Ascending aorta (tissue), 2 donors: ENCODE measurements at places on chromosomes 16 and 17. TPM values are rescaled to one million over a fixed set of nuclear protein-coding genes. Genes with fewer than 3 reads are reported as not detected.
A peak's percentile ranks its signal among the peaks of the same experiment; 100 is the strongest.

DNA sequence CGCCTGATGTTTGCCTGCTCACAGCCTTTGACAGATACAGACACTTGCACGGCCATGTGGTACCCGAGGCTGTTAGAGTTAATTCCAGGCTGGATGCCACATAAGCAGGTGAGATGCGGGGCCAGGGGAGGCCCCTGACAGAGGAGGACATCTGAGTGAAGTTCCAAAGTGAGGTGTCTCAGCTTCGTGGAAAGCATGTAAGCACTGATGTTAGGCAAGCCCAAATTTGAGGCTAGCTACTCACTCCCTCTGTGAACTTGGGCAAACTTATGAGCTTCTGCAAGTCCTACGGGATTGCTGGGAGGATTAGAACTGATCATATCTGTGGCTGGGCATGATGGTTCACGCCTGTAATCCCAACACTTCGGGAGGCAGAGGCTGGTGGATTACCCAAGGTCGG is 39.3 kb upstream of the MARCHF10 start:
- DNase-seq, result no peak

DNA sequence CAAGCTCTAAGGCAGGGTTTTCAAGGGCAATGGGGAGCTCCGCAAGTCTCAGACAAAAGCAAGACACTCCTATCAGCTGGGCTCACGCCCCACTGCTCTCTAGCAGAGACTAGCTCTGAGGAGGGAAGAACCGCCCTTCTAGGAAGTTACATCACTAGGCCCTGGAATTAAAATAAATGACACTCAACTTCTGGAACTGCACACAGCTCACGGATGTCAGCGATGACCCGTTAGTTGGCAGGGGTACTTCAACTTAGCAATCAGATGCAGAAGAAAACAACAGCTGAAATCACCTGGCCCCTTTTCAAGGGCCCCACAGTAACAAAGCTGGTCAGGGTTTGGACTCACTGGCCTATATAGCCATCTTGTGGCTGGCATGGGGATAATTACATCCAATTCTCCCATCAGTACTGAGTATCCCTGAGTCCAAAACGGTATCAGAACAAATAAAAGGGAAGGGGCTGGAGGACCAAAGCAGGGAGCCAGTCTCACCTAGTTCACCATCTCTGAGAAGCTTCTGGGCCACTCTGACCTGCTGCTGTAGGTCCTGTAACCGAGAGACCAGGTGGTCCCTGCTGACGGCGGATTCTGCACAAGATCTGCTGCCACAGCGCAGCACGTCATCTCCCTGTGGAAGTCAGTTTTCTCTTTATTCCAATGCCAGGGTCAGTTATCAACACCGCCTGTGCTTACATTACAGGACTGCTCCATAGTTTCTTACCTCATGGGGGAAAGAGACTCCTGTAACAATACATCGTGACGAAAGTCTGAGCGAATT is 22.2 kb downstream of the SERPINF1 start:
- peak; percentile 94 for DNase-seq

The AGRP gene
- not detected for total RNA-seq

- no peak for DNase-seq
Observed at GRCh38 chr16:51129105-51129504, 22.0 kb downstream of the SALL1 start.

GRCh38 chr17:36095992-36096391 is 6.0 kb upstream of the CCL3 start:
- no peak for DNase-seq

- no peak for DNase-seq
Observed at GRCh38 chr17:79980246-79981043, 55.2 kb downstream of the TBC1D16 start.

DNA sequence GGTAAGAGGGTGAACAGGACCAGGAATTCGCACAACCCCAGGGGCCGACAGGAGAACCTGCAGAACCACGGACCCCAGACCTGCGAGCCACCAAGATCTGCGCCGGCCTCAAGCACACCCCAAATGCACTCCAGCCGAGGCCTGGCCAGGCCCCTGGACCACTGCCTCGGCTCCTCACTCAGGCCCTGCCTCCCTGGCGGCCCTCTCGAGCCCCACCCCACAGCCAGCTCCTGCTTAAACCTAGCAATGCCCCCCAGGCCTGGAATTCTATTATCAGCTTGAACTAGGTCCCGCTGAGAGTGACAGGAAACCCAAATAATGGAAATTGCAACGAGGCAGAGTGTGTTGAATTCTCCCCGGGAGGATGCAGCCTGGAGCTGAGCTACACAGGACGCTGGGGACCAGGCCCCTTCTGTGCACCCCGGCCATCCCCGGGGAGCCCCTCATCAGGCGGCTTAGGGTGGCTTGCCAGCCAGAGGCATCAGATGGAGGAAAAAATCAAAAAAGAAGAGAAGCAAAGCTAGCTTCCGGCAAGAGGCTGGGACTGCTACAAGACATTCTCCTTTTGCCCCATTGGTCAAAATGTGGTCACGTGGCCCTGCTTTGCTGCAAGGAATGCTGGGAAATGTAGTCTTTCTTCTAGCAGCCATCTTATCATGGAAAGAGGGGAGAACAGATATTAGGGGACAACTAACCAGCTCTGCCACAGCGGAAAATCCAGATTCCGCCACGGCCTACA is 2.4 kb upstream of the ENPP7 start:
- DNase-seq, result peak; percentile 90

The TCAP gene
- not detected for total RNA-seq
